Heart left ventricle (tissue), 16 donors: ENCODE measurements at places on chromosomes 6 and 20. TPM values are rescaled to one million over a fixed set of nuclear protein-coding genes. Genes with fewer than 3 reads are reported as not detected.

DNA sequence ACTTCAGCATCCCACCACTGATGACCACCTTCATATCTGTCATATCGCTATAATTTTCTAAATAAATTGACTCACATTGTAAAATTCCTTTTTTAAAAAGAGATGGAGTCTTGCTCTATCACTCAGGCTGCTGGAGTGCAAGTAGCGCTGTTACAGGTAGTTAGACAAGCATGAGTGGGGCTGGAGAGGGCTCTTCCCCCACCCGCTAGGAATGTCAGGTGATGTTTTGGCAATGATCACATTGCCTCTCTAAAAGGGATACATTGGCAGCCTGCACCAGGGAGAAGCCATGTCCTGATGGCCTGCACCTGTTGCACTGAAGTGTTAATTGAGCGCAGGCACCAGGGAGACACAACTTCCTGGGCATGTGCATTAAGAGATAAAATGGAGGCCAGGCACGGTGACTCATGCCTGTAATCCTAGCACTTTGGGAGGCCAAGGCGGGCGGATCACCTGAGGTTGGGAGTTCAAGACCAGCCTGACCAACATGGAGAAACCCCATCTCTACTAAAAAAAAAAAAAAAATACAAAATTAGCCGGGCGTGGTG lies 16.9 kb upstream of the SLC22A16 start:
- no peak for DNase-seq

GRCh38 chr6:43645613-43645964 lies 753 bp downstream of the RSPH9 start:
- no peak for DNase-seq

- DNase-seq = no peak
Observed at GRCh38 chr6:88964509-88964908, 1.1 kb upstream of the RNGTT start.

Gene GMDS
- 7.0 TPM for total RNA-seq

DNA sequence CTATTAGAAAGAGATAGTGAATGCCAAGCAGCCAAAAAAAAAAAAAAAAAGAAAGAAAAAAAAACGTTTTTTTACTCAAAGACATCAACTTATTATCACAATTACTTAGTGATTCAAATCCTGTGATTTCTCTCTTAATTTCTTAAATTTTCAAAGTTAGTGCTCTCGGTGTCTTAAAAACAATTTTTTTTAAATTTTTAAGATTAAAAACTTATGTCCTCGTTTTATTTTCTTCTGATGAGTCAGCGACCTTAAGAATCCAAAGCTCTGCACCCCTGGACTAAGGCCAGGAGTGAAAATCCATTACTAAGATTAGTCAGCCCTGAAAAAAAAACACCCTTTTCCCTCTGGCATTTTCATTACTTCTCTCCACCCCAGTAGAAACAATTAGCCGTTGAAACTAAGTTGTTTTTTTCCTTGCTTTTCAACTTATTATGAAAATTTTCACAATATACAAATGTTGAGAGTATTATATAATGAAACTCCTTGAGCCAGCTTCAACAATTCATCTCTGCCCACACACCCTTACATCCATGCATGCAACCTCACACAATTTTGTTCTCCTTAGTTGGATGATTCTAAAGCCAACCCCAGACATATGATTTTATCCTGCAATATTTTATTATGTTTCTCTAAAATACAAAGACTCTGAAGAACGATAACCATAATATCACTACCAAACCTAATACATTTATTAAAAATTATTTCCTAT lies 85.6 kb upstream of the CARMIL1 start:
- DNase-seq = peak; percentile 55

GRCh38 chr6:71886184-71887005 lies at the start of gene RIMS1:
RIMS1 (plus strand) TSS chr6:71886550; CDS start chr6:71887024, 474 bp downstream.
- no peak for DNase-seq

- no peak for DNase-seq
Observed at GRCh38 chr6:142518126-142518525, 216.3 kb downstream of the ADGRG6 start.

Gene OPN5
- not detected for total RNA-seq

GRCh38 chr6:108633436-108633835 lies 72.7 kb downstream of the FOXO3 start:
- DNase-seq = no peak

DNA sequence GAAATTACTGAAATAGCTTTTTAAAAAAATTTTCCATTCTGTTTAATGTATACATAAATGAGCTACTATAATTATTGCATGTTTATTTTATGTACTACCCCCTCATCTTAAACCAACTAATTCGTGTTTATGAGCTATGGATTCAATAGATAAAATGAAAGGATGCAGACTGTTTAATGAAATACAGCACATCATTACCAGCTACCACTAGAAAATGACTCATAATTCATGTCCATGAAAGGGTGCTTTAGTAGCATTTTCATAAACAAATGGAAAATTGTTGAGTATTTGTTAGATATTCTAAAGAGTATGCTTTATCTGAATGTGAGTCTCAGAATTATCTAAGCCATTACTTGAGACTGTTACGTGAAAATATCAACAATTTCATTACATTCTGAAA lies 1590.1 kb downstream of the HACE1 start:
- no peak for DNase-seq

DNA sequence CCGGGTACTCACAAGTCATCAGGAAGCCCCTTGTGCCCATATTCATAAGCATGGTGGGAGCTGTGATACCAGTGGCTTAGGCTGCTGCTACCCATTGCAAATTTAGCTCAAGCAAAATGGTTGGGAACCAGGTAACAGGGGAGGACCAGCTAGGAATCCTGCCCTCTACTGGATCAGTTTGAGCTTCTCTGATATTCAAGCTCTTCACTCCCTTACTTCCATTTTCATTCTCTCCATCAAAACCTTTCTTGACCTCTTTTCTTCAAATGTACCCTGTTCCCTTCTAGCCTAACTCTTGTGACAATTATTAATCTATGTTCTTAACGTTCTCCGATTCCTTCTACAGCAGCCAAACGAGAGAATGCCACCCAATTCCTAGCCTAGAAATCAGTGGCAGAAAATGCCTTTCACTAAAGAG lies 9.7 kb downstream of the NOL7 start:
- no peak for DNase-seq

DNA sequence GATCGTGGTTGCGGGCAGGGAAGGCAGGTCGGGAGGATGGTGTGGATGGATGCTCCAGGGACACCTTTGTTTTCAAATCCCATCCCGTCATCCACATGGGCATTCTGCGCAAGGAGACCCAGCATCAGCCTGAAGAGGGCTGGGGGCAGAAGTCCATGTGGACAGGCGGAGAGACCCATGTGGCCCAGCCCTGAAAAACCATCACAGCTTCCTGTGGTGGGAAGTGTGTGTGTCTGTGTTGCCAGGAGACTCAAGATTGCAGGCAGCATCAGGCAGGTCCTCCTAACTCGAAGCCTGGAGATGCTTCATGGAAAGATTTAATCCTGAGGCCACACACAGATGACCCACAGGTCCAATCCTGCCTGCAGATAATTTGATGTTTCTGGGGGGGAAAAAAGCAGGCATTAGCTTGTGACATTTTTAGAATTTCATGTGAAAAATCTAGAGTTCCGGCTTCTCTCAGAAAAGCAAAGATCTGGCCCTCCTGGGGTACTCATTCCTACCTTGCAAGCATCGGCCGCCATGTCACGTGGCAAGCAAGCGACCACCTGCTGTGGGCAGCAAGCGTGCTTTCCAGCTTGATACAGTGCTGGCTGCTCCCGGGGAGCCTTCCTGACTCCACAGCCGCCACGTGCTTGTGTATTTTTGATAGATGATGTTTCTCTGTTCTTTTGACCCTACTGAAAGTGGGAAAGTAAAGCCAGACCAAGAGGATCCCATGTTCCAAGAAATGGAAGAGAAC lies 25.8 kb downstream of the BCAS4 start:
- DNase-seq = no peak

DNA sequence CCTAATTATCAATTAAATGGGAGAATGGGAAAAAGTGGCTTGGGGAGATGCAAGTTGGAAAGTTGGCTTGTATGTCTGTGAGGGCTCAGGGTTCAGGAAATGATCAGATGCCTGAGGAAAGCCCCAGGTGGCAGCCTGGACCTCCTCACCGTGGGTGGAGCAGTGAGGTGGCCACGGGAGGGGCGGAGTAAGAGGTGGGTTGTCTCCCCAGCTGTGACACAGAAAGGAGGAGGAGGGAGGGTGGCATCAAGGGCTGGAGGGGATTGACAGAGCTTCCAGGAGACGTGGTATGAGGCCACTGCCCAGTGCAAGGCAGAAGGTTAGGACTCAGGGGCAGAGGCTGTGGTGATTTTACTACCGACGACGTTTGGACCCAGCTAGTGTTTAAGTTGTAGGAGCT lies 672.2 kb downstream of the PRKN start:
- no peak for DNase-seq

- no peak for DNase-seq
Observed at GRCh38 chr6:53723331-53723730, 57.8 kb upstream of the KLHL31 start.

Gene NOTCH4
- total RNA-seq = 19.6 TPM

GRCh38 chr6:38068854-38069590 lies 249.5 kb downstream of the ZFAND3 start:
- no peak for DNase-seq

- DNase-seq = no peak
Observed at GRCh38 chr6:1383729-1384548, 5.4 kb upstream of the FOXF2 start.

GRCh38 chr6:26025047-26025893 lies 62.0 kb upstream of the HFE start:
- DNase-seq = peak; percentile 45

Gene RNGTT
- 9.1 TPM for total RNA-seq

DNA sequence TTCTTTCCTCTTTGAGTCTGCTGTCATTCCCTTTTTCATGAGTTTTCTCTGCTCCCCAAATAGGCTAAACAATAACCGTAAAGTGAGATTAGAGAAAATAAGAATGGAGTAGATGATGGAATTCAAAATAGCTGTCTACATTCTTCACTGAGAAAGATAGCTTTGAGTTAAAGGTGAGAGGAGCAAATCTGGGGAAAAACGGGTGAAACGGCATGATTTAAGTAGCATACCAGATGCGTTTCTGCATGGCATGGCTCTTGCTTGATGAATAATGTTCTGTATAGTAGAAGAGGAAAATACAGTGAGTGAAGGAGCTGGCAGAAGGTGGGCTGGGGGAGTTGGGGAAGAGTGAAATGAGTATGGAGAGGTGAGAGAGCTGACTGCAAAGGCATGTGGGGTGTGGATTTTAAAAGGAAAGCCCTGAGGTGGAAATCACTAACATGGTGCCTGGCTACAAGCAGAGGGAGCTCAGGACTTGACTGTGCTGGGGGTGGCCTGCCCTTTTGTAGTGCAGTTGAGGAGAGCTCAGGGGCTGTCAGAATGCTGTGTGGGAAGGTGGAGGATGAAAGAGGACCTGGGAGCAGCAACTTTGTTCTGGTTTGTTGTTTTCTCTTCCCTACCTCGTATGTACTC lies 8.8 kb downstream of the BICRAL start:
- DNase-seq = no peak
